Stimulated activated naive CD4-positive, alpha-beta T cell treated with Interleukin-2 at 50 U/mL for 16 hours (primary cell): ENCODE measurements at places on chromosomes 1 and 21.

- DNase-seq: no peak
Measured at GRCh38 chr1:236957235-236957634, 47.0 kb downstream of the MT1HL1 start.

- no peak for DNase-seq
Measured at GRCh38 chr1:190277107-190277506, 200.6 kb downstream of the BRINP3 start.

- no peak for DNase-seq
Measured at GRCh38 chr1:48808496-48808895, 31.8 kb upstream of the BEND5 start.

- peak; percentile 19 for DNase-seq
Measured at GRCh38 chr1:2554621-2555387, 1.4 kb upstream of the TNFRSF14 start.

GRCh38 chr1:85628791-85629531 is 48.4 kb downstream of the CCN1 start:
- DNase-seq: no peak

GRCh38 chr21:33020558-33021100 is 5.1 kb upstream of the OLIG2 start:
- no peak for DNase-seq

- DNase-seq: peak; percentile 18
Measured at GRCh38 chr1:68116643-68117235, 66.3 kb upstream of the DIRAS3 start.

GRCh38 chr1:218346391-218347204 is 1.5 kb downstream of the TGFB2 start:
- no peak for DNase-seq

DNA sequence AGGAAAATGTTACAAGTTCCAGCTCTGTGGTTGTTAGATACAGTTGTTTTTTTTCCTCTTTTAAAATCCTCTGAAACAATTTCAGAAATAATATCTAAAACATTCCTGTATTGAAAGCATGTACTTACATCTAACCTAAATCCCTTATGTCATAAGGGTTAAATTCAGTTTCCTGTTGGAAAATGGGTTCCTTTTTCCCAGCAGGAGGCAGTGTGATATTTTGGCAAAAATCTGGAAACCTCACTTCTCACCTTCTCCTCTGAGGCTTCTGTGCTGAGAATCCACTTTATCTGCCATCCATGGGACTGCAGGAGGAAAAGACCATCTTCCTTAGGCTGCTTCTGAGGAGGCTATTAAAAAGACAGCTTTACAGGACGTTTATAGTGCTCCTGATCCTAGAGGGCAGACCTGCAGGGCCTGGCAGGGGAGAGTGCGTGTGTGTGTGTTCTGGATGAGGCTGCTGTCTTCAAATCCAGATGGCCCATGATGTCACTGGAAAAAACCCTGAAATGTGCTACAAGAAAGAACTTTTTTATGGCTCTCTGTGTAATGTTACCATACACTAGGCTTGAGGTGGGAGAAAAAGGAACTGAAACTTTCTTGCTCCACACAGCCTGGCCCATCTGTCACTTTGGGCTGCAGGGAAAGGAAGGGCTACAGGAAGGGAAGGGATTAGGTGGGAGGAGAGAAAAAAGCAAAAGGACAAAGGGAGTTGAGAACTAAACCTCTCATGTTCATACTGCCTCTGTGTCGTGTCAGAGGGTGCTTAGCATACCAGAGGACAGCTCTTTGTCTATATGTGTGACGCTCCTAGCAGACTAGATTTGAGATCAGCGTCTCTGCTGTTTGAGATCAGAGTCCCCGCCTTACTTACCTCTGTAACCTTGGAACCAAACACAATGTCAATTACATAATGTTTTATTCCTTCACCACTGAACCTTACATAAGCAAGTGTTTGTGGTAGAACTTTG is 379.2 kb upstream of the SPAG17 start:
- no peak for DNase-seq

DNA sequence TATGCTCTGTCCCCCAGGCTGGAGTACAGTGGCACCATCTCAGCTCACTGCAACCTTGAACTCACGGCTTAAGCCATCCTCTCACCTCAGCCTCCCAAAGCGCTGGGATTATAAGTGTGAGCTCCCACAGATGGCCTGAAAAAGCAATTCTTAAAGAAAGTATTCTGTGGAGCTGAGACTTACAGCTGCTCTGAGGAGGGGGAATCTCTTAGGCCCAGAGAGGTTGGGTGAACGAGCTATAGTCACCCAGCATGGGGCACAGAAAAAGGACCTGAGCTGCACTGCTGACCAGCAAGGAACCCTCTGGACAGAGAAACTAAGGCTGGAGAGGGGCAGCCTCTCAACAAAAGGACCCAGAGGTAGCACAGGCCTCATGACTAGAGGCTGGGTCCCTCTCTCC is 1.3 kb downstream of the PAQR7 start:
- no peak for DNase-seq

DNA sequence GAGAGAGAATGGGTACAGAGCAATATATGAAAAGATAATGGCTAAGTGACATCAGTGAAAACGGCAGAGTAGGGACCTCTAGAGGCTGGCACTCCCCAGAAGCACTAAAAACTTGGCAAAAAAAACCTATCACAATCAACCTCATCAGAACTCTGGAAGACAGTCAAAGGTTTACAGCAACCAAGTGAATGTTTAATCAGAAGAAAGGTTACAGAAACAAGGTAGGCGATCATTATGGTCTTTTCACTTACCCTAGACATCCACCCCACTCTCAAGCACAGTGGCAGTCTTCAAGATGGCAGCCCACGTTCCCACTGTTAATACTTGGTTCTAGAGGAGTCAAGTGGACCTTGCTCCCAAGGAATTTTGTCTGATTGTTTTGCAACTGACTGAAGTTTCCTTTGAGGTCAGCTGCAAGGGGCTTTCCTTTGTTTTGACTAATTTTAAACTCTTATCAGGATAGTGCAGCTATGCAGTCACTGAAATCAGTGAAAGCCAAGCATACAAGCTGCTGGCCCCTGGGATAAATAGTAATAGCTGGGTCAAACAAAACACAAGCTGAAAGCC is 7.2 kb downstream of the KIFAP3 start:
- no peak for DNase-seq

DNA sequence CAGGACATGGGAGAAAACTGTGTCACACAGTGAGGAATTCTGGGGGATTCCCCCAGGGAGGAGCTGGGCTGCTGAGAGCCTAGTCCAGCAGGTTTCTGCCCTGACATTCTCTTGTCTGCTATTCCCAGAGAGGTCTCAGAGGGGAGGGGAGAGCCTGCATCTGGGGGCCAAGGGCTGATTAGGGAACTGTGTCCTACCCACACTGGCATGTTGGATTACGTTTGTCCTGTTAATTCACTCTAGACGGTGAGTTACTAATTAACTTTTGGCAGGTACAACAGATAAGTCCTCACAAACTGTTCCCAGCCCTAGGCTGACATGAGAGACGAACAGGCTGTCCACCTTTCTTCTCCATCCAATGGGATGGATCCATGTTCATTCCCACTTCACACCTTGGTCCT is 2.6 kb upstream of the SH3BGRL3 start:
- DNase-seq: no peak

GRCh38 chr1:102472520-102472919 is 475.8 kb upstream of the OLFM3 start:
- no peak for DNase-seq

- DNase-seq: no peak
Measured at GRCh38 chr1:205245096-205245495, 17.4 kb downstream of the TMCC2 start.

DNA sequence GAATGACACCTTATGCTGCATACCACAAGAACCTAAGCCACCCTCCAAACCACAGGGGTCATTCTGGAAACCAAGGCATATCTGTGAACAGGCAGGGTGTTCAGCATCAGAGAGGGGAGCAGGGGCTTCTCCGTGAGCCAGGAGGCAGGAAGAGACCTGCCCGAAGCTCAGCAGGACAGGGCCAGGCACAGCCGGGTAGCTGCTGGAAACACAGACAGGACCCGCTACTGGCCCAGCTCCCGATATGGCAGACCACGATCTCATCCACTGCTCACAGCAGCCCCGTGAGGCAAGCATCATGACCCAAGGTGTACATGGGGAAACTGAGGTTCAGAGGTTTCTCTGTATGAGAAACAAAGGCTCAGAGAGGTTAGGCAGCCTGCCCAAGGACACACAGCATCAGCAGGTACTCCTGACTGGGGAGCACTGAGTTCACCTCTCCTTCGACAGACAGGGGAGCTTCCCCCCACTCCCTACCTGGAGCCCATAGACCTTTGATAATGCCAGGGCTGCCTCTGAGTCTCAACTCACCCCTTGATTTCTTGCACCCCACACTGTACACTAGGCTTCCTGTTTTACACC is 317.7 kb downstream of the MATN1 start:
- DNase-seq: no peak

DNA sequence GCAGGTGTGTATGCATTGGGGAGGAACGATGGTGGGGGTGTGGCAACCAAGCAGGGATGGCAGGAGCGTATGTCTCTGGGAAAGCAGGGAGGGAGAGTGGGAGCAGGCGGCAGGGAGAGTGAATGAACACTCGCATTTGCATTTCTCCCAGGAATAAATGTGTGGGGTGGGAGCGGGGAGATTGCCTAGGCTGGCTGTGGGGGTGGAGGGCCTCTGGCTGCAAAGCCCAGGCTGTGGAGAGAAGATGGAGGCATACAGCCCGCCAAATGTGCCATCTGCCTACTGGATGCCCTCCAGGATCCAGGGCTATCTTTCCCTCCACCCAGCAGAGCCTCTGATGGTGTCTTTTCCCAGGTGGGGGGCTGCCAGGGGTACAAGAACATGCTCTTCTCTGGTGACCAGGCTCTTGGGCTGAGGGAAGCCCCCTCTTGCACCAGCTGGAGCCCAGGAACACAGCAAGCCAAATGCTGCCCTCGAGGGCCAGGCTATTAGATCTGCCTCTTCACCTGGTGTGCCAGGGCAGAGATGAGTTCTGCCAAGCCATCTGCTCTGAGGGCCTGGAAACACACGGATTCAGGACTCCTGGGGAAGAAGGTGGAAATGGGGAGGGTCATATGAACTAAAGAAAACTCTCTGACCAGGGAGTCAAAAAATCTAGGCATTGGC is 1.7 kb upstream of the OPTC start:
- DNase-seq: no peak

- peak; percentile 61 for DNase-seq
Measured at GRCh38 chr1:1291548-1292441, 11.6 kb downstream of the SCNN1D start.

DNA sequence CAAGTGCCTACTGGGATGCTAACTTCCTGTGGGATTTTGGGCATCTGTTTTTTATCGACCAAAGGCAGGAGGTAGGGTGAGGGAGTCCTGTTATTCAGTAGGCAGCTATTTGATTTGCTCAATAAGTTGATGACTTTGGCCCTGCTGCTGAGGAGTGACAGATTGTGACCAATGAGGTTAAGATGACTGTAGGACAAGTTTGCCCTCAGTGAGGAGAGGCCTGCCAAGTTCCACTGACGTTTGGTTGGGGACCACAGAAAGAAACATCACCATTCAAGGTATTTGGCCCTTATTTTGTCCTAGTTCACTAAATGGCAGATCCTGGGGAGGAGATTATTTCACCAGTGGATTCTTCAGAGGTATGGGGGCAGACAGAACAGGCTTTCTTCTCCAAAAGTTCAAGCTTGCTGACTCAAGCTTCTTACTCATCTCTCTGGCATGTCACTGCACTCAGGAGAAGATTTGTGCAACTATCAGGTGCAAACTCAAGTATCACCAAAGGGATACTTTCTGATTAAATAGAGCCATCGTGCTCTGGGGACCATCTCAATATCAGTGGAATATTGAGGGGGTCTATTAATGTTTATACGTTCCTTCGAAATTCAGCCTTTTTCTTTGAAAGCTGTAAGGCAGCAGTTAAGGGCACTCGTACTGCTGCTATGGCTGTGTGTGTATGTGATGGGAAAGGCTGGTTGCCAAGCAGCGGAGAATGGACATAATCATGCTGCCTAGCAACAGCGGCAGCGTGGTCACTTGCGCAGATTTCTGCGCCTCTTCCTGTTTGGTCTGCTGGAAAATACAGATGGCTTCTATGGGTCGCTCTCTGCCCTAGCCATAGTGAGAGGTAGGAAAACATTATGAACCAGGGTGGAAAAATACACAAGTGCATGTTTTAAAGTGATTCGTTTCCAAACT is 78.7 kb downstream of the PBX1 start:
- no peak for DNase-seq

DNA sequence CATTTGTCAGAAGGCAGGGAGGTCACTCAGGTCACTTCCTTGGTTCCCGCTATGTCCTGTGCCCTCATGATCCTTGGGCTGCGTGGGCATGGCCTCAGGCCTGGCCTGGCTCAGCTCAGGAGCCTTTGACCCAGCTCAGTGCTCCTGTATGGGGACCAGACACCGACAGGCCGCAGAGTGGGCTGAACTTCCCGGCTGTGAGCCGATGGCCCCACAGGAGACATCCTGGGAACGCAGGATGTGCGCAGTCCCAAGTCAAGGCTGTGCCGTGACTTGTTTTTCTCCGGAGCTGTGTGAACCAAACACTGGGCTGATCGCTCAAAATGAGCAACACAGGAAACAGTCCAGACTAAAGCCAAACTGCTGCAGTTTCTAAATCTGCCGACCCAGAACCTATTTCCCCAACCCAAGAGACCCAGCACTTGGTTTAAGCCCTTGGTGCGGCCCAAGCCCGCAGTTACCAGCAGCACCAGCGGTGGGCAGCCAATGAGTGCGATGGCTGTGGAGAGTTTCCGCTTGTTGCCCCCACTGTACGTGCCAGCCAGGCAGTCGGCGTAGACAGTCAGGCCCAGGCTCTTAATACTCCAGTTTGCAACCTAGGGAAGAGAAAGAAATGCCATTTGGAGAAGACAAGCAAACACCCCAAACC is 92.3 kb upstream of the GCLM start:
- DNase-seq: no peak

DNA sequence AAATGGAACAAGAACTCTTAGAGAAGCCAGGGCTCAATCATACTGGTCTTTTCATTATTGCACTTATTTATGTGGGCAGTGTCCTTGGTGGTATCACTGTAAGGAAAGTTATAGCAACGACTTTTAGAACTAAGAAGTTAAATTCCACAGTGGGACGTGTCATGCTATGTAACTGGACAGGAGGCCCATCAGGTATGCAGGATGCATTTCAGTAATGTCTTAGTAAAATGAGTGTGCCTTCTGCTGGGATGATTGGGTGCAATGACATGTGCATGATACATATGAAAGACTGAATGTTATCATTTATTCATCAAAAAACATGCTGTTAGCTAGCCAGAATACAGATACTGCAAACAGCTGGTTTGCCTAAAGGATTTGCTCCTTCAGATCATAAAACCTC is 6.9 kb upstream of the ATP1B1 start:
- no peak for DNase-seq

DNA sequence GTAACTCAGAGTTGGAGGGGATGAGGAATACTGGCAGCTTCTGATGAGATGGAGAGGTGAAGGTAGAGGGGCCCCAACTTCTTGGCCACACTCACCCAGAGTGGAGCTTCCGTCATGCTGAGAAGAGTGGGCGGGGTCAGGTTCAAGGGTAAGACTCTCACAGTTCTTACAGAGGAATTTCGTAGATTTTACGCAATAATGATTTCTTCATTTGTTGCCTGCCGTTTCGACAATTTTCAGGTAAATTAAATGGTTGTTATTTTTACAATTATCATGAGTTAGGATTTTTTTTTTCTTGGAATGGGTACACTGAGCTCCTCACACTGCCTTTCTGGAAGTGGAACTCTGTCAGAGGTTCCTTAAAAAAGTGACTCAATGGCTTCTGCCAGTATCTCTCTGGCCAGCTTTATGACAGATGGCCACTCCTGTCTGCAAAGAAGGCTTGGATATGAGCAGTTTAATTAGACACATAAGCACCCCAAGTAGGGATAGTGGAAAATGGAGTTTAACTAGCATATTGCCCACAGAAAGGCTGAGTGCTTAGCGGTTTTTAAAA is 13.8 kb upstream of the NLRP3 start:
- DNase-seq: no peak
